ENCODE measurements at places on chromosomes 7 and 10. TPM values are rescaled to one million over a fixed set of nuclear protein-coding genes. Genes with fewer than 3 reads are reported as not detected.

DNA sequence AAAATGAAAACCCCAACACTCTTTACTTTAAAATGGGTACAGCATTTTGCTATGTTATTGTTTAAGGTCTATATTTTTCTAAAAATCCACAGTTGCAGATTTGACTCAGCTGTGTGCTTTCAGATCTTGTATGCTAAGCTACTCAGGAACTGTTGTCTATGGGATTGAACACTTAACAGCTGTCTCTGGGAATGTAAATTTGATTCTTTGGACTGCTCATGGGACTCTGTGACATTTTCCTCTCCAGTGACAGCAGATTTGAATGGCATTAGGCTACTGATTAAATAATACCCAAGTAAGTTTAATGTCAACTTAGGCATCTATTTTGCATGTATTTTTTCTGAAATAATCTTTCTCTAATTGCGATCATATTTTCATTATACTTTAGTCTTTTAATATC is 1.7 kb upstream of the CD36 start:
- DNase-seq = no peak
- no peaks in the 10 kb centered on the region for H3K27me3 ChIP-seq
- no peaks in the 10 kb centered on the region for H3K36me3 ChIP-seq
- peak overlapping the region; percentile 56 for H3K4me3 ChIP-seq

- DNase-seq = no peak
- no peak overlapping the region for H3K27ac ChIP-seq
- H3K4me3 ChIP-seq = no peak overlapping the region
- H3K36me3 ChIP-seq = no peaks in the 10 kb centered on the region
- no peaks in the 10 kb centered on the region for H3K27me3 ChIP-seq
Observed at GRCh38 chr10:10685566-10685965, 332.1 kb upstream of the CELF2 start.

DNA sequence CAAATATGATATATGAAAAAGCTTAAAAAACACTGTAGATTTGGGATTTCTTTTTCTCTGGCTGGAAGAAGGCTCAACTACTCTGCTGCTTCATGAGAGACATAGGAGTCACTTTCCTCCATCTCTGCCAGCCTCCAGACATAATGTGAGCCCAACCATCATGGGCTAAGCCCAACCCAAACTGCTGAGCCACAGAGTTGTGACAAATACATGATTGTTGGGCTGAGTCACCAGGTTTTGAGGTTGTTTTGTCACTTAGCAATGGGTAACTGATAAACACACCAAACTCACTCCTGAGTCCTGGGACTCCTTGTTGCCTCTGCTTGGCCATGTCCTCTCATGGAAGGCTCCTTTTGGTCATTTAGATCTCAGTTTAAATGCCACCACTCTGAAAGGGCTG is 381.8 kb upstream of the FZD8 start:
- H3K36me3 ChIP-seq = no peaks in the 10 kb centered on the region
- H3K27me3 ChIP-seq = no peaks in the 10 kb centered on the region
- no peak overlapping the region for H3K4me3 ChIP-seq
- DNase-seq = no peak
- H3K27ac ChIP-seq = no peak overlapping the region

- H3K4me1 ChIP-seq = peaks cover 21% of the 10 kb centered on the region
- H3K27ac ChIP-seq = peak overlapping the region; percentile 91
- DNase-seq = no peak
- H3K36me3 ChIP-seq = no peaks in the 10 kb centered on the region
Observed at GRCh38 chr7:12687718-12688171, 312 bp downstream of the ARL4A start.

DNA sequence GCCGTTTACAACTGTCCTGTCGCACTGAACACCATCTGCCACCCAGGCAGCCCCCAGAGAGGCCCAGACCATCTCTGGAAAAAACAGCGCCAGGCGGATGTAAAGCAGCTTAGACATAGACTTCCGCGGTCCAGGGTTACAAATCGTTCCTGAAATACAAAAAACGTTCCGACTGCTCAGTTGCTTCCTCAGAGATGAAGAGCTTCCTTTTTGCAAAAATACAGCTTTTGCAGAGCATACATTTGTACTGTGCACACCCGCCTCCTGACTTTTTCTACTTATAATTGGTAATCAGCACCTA is 11.4 kb downstream of the DAGLB start:
- no peaks in the 10 kb centered on the region for H3K27me3 ChIP-seq
- no peak overlapping the region for H3K4me3 ChIP-seq
- DNase-seq = no peak
- peaks cover 33% of the 10 kb centered on the region for H3K36me3 ChIP-seq
- H3K27ac ChIP-seq = peak overlapping the region; percentile 54
- H3K4me1 ChIP-seq = peaks cover 47% of the 10 kb centered on the region

GRCh38 chr7:95802270-95802669 is 29.9 kb downstream of the DYNC1I1 start:
- no peaks in the 10 kb centered on the region for H3K36me3 ChIP-seq
- DNase-seq = no peak
- no peaks in the 10 kb centered on the region for H3K27me3 ChIP-seq
- H3K27ac ChIP-seq = no peak overlapping the region
- no peaks in the 10 kb centered on the region for H3K4me1 ChIP-seq

GRCh38 chr7:95631527-95631926 is 35.2 kb upstream of the PDK4 start:
- H3K27ac ChIP-seq = no peak overlapping the region
- no peaks in the 10 kb centered on the region for H3K36me3 ChIP-seq
- no peaks in the 10 kb centered on the region for H3K27me3 ChIP-seq
- no peak overlapping the region for H3K4me3 ChIP-seq
- peaks cover 23% of the 10 kb centered on the region for H3K4me1 ChIP-seq
- DNase-seq = no peak

- no peak overlapping the region for H3K27ac ChIP-seq
- DNase-seq = no peak
- H3K4me1 ChIP-seq = no peaks in the 10 kb centered on the region
- H3K4me3 ChIP-seq = no peak overlapping the region
- peaks cover 5% of the 10 kb centered on the region for H3K36me3 ChIP-seq
Observed at GRCh38 chr10:22583683-22584082, 130.7 kb downstream of the PIP4K2A start.

DNA sequence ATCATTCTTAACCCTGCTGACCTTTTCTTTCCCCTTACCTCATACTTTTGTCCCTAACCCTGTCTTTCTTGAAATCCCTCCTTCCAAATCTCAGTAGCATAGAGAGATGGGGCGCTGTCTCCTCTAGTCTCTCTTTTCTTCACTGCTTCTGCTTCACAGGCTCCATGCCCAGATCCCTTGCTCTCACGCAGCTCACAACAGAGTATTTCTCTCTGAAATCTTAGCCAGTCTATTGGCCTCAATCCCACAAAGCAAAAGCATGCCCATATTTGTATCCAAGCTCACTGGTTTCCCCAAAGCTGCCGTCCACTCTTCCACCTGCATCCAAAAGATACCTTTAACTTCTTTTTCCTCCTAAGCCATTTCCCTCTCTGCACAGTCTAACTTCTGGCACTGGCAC is 526.8 kb downstream of the PLXDC2 start:
- H3K4me3 ChIP-seq = no peak overlapping the region
- DNase-seq = no peak
- no peaks in the 10 kb centered on the region for H3K27me3 ChIP-seq
- no peaks in the 10 kb centered on the region for H3K4me1 ChIP-seq
- H3K27ac ChIP-seq = no peak overlapping the region
- no peaks in the 10 kb centered on the region for H3K36me3 ChIP-seq

DNA sequence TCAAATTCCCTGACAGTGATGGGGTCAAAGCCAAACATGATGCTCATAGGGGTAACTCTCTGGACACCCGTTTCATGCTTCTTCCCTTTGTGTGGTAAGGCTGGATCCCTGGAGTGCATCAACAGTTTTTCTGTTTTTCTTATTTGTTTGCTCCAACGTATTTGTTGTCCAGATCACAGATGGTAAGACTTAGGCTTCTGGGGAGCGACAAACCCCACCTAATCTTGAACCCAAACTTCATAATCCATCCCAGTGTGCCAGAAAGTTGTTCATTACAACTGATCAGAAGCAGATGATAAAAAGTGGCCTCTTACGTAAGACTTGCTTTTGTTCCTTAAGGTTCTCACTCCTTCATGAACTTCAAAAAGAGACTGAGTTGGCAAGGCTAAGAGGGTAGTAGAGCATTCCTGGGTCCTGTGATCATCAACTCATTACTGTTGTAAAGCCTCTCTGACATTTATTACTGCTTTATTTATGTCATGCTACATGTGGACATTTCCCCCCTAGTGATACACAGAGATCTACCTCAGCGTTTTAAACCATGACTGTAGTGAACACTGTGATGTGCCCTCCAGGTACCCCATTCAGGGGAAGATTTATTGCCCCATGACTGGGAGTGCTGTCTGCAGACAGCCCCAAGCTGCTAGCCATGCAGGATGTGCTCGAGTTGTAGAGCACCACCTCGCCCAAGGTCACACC is 125.6 kb downstream of the CCDC71L start:
- H3K27ac ChIP-seq = no peak overlapping the region
- no peaks in the 10 kb centered on the region for H3K36me3 ChIP-seq
- H3K27me3 ChIP-seq = no peaks in the 10 kb centered on the region
- no peak for DNase-seq
- no peak overlapping the region for H3K4me3 ChIP-seq

- no peak for DNase-seq
- no peak overlapping the region for H3K4me3 ChIP-seq
Observed at GRCh38 chr10:59859570-59859969, 46.8 kb downstream of the CCDC6 start.

GRCh38 chr10:118116362-118116714 is 69.6 kb upstream of the RAB11FIP2 start:
- peaks cover 4% of the 10 kb centered on the region for H3K4me1 ChIP-seq
- no peak overlapping the region for H3K4me3 ChIP-seq
- H3K27me3 ChIP-seq = no peaks in the 10 kb centered on the region
- H3K27ac ChIP-seq = no peak overlapping the region
- no peak for DNase-seq
- H3K36me3 ChIP-seq = no peaks in the 10 kb centered on the region

DNA sequence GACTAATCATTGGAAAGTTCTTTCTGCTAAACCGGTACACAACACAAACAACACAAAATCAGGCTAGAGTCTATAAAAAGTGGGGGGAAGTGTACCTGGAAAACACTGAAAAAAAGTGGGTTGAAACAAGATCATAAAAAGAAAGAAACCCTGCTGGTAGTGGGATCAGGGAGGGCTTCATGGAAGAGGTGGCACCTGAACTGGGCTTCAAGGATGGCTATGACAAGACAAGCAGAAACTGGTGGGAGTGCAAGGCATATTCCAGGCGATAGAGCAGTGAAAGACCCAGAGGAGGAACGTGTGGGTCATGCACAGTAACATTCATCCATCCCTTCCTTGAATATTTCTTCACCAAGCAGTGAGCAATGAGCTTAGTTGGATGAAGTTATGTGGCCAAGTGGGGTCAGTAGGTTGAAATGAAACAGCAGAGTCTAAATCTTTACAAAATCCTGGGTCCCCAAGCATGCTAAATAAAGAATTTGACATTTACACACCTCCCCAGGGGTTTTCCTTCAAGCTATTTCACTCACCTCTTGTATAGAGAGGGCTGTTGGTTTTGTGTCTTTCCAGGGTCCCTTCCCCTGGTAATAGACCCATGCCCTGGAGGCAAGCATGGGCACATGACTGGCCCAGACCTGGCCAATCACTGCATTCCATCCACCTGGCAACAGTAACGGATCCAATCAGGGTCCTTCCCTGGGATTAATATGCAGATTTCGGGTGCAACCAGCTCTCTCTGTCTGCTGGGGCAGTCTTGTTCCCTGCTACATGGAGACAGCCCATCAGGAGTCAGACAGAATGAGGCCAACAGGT is 38.2 kb downstream of the SPOCK2 start:
- H3K4me1 ChIP-seq = peaks cover 4% of the 10 kb centered on the region
- H3K27me3 ChIP-seq = no peaks in the 10 kb centered on the region
- H3K4me3 ChIP-seq = no peak overlapping the region
- no peaks in the 10 kb centered on the region for H3K36me3 ChIP-seq

- no peaks in the 10 kb centered on the region for H3K27me3 ChIP-seq
- peak; percentile 72 for DNase-seq
- H3K27ac ChIP-seq = no peak overlapping the region
- H3K4me1 ChIP-seq = peaks cover 12% of the 10 kb centered on the region
- no peak overlapping the region for H3K4me3 ChIP-seq
Observed at GRCh38 chr10:13792006-13792405, 205.2 kb downstream of the PRPF18 start.

- H3K36me3 ChIP-seq = no peaks in the 10 kb centered on the region
- no peak overlapping the region for H3K4me3 ChIP-seq
- no peak for DNase-seq
- no peak overlapping the region for H3K27ac ChIP-seq
- H3K4me1 ChIP-seq = no peaks in the 10 kb centered on the region
Observed at GRCh38 chr10:34462056-34462455, 353.0 kb downstream of the PARD3 start.

DNA sequence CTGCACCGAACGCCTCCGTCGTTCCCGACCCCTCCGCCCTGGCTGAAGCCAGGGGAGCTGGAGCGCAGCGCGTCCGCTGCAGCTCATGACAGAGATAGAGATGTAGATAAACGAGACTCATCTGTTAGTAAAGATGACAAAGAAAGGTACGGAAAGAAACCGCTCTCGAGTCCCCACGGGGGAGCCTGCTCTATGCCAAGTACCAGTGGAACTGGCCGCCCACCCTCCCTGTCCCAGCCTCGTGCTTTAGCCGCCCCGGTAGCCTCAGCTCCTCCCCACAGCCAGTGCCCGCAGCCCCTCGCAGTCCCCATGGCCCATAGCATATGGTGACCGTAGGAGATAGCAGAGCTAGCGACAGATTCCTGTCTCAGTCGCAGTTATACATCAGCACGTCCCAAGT is 344.7 kb upstream of the GALNT17 start:
- no peak overlapping the region for H3K4me3 ChIP-seq
- H3K27me3 ChIP-seq = no peaks in the 10 kb centered on the region
- no peaks in the 10 kb centered on the region for H3K36me3 ChIP-seq
- no peak overlapping the region for H3K27ac ChIP-seq
- no peaks in the 10 kb centered on the region for H3K4me1 ChIP-seq

- H3K36me3 ChIP-seq = no peaks in the 10 kb centered on the region
- no peak for DNase-seq
- no peak overlapping the region for H3K27ac ChIP-seq
- H3K4me3 ChIP-seq = no peak overlapping the region
- H3K27me3 ChIP-seq = no peaks in the 10 kb centered on the region
Observed at GRCh38 chr7:23410446-23411183, 59.7 kb downstream of the IGF2BP3 start.

DNA sequence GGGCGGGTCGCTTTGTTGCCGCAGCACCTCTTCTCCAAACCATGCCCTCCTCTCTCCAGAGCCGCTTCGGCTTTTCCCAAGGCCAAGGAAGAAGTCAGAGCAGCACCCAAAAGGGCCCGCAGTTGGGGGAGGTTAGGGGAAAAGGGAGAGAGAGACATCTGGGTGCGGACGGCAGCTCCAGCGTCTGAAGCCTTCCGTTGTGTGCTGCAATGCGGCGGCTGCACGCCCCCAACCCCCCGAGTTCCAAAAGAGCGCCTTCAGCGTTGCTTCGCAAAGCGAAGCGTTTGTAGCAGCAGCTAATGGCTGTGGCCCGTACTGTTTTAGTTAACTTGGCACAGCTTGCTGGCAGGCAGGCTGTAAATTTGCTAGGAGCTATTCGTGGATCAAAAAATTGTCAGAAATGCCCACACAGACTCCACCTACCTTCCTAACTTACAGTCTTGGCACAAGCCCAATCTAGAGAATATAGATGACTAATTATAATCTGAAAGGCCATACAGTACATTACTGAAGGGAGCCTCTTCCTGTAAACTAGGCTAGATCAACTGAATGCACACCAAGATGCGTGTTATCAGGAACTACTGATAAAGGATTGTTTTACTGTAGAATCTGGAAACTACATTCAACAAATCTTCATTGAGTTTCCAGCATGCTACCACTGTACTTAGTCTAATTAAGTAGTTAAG is 1.1 kb upstream of the KBTBD2 start:
- peak; percentile 31 for DNase-seq
- no peaks in the 10 kb centered on the region for H3K27me3 ChIP-seq
- peak overlapping the region; percentile 63 for H3K4me3 ChIP-seq
- H3K27ac ChIP-seq = peak overlapping the region; percentile 99

SH2D4B gene
- total RNA-seq = not detected

CRYGN gene
- total RNA-seq = not detected

TMEM178B gene
- total RNA-seq = 54.6 TPM

WNT8B gene
- total RNA-seq = not detected

MLXIPL gene
- total RNA-seq = not detected

NME8 gene
- not detected for total RNA-seq
